ENCODE measurements at places on chromosomes 1 and 21.
A peak's percentile ranks its signal among the peaks of the same experiment; 100 is the strongest.

DNA sequence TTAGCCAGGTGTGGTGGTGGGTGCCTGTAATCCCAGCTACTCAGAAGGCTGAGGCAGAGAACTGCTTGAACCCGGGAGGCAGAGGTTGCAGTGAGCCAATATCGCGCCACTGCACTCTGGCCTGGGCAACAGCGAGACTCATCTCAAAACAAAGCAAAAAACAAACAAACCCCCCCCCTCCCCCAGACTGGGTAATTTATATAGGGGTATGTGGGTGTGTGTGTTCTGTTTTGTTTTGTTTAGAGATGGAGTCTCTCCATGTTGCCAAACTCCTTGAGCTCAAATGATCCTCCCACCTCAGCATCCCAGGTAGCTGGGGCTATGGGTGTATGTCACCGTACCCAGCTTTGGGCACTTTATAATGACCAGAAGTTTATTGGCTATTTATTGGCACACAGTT is 73.6 kb downstream of the SLC27A3 start:
- DNase-seq, result no peak

- DNase-seq, result no peak
Measured at GRCh38 chr1:64497088-64497883, 27.4 kb downstream of the CACHD1 start.

DNA sequence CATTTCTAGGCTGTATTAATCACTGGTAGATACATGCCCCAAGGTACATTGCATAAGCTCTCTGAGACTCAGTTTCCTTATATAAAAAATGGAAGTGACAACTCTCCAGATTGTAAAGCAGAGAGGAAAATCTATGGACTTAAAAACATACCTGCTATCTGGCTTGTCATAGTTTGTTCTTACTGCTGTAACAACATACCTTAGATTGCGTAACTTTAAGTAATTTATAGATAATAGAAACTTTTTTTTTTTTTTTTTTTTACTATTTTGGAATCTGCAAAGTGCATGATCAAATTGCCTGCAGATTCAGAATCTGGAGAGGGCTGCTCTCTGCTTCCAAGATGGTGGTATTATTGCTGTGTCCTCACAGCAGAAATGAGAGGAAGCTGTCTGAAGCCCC is 827.7 kb upstream of the BRINP3 start:
- DNase-seq, result no peak

- DNase-seq, result no peak
Measured at GRCh38 chr1:20486457-20487235, 636 bp upstream of the CAMK2N1 start.

GRCh38 chr1:221118176-221118937 is 239.1 kb downstream of the HLX start:
- DNase-seq, result no peak

DNA sequence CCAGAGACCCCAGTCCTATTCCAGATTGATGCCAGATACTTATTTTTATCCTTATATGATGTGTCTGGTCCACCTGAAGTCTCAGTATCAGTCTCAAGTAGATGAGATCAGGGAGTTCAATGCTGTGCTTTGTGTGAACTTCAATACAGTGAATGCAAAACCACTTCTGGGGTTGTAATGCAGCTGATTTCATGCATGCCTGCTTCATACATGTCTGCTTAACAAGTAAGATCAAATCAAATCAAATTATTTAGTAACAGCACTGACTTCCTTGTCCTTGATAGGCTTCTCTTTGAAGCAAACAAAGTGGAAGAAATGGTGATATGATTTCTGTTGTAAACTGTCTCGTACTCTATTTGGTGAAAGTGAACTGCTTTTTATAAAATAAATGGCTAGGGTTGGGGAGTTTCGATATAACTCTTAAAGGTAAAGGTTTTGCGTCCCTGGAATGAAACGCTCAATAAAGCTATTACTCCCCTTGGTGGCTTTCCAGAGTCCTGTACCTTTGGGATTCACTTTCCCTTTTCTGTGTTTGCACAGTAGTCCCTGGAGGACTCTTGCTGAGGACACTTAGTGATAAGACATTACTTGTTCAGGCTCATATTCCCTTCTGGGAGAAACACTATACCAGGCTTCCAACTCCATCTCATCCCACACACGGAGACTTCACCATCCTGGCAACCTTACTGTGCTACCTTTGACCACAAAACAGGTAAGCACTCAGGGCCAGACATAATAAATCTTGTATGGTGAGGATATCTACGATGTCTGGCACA is 59.3 kb downstream of the FH start:
- no peak for DNase-seq

DNA sequence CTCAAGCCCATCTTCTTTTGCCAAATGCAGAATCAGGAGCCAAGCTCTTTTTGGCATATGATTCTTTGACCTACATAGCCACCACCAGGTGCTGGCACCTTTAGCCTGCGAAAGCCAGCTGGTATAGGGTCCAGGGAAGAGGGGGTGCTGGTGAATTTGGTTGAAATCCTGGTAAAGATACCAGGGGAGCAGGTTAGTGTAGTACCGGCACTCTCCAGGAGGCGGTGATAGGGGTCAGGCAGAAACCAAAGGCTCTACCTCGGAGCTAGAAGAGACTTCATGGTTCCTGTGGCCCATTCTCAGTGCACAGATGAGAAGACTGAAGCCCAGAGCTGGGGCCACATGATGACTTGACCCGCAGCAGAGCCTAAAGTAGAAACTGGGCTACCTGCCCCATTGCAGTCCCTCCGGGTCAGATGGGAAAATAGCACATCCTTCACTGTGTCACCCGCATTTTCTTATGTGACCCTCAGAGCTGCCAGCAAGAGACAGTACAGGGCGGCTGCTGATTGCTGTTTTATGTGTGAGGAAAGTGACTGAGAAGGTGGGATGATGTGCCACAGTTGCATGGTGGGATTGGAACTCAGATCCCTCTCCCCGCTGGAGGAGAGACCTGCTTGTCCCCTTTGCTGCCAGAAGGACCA is 36.0 kb upstream of the IL19 start:
- peak; percentile 87 for DNase-seq

DNA sequence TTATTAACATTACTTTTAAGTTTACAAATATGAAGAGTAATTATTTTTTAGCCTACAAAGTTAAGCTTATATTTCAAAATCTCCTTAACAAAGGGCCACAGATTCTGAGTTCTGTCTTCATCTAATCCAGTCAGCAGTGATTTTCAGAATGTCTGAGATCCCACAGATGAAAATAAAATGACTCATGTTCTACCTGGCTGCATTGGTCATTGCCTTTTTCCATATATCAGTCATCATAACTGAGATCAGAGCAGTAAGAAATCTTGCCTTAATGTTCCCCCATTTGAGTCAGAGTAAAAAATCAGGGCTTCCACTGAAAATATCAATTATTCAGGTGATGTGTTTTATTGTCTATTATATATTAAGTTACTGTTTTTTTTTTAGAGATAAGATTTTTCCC is 416.1 kb downstream of the MRPL39 start:
- DNase-seq, result no peak

GRCh38 chr1:8858888-8859706 is 19.4 kb downstream of the ENO1 start:
- peak; percentile 61 for DNase-seq

DNA sequence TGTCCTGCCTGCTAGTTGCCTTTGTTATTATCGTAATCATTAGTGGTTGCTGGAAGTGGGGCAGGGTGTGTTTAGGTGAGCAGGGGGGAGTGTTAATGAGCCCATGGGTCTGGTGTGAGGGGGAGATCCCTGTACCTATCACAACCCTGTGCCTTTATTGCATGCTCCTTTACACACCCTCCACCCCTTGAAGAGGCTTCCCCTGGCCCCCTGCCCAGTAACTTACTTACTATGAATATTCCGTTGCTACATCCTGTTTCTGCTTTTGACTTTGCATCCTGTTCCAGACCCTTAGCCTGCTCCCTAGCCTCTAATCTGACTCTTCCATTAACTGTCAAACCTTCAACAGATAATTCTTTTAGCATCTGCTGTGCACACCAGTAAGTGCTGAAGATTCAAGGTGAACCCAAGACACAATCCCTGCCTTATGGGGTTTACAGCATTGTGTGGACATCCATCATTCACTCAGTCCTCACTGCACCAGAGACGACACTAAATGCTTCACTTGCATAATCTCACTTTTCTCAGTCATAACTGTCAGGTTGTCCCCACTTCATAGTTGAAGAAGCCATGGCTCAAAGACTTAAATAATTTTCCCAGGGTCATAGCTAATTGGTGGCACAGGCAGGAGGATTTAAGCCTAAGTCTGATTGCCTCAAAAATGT is 47.9 kb downstream of the CDC7 start:
- DNase-seq, result peak; percentile 36

- no peak for DNase-seq
Measured at GRCh38 chr1:9397997-9398526, 105.4 kb downstream of the SPSB1 start.

DNA sequence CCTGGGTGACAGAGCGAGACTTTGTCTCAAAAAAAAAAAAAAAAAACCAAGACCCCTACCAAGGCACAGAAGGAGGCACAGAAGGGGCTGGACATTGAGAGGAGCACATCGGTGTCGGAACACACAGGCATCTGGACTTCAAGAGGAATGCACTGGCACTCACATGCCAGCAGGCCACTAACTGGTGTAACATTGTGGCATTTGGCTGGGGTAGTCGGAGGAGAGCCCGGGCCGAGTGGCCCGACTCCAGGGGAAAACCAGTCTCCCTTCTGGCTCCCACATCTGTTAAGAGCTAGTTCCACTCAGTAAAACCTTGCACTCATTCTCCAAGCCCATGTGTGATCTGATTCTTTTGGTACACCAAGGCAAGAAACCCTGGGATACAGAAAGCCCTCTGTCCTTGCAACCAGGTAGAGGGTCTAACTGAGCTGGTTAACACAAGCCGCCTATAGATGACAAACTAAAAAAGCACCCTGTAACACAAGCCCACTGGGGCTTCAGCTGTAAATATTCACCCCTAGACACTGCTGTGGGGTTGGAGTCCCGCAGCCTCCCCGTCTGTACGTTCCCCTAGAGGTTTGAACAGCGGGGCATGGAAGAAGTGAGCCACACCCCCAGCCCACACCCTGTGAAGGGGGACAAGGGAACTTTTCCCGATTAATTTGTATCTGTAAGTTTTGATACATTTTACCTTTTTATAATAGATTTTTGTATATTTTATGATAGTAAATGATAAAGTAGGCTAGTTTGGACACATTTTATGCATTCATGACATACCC is 17.2 kb upstream of the AKIRIN1 start:
- DNase-seq, result no peak

- no peak for DNase-seq
Measured at GRCh38 chr1:160708118-160708517, 3.5 kb downstream of the CD48 start.

DNA sequence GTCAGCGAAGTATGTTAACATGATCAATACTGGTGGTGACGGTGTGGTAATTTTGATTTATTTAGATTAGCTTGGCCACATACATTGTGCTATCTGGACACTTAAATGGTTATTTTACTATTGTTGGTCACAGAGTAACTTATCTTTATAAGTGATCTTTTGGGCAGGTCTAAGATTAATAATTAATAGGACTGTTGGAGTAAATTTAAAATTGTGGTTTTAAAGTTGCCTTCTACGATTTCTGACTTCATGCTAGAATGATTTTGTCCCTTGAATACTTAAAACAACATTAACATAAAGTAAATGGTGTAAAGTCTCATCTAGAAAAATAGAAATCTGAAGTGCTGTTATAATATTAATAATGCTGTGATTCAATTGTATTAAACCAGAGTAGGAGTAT is 14.7 kb downstream of the SRRM1 start:
- DNase-seq, result no peak

DNA sequence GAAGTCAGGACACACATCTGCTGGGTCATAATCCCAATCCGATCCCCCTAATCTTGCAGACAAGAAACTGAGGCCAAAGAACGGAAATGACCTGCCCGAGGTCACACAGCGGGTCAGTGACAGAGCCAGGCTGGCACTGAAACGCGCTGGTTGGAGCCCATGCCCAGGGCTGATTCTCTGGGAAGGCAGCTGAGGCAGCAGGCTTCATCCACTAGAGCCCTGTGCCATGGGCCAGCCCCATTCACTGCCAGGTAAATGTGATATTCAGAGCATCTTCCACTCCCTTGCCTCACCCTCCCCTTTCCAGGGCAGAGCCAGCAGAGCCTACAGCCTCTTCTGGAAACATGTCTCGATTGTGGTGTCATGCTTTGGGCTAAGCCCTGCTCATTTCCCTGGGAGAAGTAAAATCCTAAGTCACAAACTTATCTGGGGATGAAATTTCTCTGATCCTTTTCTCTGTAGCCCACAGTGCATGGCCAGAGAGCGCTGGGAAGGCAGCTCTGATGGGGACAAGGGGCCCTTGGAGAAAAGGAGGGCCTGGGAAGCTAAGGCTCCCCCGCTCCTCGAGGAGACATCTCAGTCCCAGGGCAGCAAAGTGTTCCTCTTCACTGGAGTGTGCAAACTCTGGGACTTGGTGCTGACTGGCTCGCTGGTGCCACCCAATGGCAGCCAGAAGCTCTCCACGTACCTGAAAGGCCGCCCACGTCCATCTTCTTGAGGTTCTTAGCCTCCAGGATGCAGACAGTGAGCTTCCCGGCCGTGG is 110.4 kb downstream of the SYT2 start:
- DNase-seq, result peak; percentile 59

DNA sequence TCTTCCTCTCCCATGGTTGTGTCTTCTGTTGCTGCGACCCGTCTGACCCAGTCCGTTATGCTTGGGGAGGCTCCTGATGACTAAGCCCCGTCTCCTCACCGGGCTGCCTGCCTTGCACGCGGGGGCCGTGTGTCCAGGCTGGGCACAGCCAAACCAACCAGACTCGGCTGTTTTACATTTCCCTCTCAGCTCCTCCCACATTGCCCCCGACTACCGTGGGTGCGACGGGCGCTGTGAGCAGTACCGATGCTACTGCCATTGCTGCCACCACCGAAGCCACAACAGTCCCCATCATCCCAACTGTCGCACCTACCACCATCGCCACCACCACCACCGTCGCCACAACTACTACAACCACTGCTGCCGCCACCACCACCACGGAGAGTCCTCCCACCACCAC is 46.0 kb upstream of the CNTN2 start:
- DNase-seq, result no peak

- no peak for DNase-seq
Measured at GRCh38 chr1:99445486-99445885, 181.2 kb downstream of the PLPPR4 start.

- peak; percentile 39 for DNase-seq
Measured at GRCh38 chr1:116765962-116766361, 11.7 kb downstream of the CD2 start.

GRCh38 chr1:174110053-174110452 is 49.3 kb upstream of the RABGAP1L start:
- no peak for DNase-seq

DNA sequence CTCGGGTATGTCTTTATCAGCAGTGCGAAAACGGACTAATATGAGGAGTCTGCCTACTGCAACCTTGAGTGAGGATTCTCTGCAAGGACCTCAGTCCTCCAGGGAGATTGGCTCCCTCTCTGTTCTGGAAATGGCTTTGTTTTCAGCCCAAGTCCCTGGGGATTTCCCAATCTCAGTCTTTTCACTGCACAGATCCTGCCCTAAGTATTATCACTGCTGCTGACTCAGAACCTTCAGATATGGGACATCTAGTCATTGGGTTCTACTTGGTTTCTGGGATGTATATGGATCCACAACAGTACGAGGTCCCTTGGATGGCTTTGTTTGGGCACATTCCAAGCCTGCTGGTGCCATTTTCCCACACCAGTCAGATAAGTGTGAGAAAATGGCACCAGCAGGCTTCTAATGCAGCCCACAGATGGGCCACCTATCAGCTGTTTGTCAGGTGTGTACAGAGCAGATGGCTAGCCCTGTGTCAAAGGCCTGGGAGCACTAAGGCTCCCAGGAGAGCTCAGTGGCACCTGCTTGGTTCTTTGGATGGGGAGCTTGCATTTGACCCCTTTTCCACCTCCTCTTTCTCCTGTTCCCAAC is 27.4 kb downstream of the ELF3 start:
- DNase-seq, result no peak

GRCh38 chr1:48526008-48526710 is 54.2 kb upstream of the SPATA6 start:
- DNase-seq, result no peak
